ENCODE measurements at places on chromosomes 7 and 10. TPM values are rescaled to one million over a fixed set of nuclear protein-coding genes. Genes with fewer than 3 reads are reported as not detected.

- DNase-seq = no peak
Observed at GRCh38 chr10:116716381-116716780, 26.0 kb downstream of the HSPA12A start.

DNA sequence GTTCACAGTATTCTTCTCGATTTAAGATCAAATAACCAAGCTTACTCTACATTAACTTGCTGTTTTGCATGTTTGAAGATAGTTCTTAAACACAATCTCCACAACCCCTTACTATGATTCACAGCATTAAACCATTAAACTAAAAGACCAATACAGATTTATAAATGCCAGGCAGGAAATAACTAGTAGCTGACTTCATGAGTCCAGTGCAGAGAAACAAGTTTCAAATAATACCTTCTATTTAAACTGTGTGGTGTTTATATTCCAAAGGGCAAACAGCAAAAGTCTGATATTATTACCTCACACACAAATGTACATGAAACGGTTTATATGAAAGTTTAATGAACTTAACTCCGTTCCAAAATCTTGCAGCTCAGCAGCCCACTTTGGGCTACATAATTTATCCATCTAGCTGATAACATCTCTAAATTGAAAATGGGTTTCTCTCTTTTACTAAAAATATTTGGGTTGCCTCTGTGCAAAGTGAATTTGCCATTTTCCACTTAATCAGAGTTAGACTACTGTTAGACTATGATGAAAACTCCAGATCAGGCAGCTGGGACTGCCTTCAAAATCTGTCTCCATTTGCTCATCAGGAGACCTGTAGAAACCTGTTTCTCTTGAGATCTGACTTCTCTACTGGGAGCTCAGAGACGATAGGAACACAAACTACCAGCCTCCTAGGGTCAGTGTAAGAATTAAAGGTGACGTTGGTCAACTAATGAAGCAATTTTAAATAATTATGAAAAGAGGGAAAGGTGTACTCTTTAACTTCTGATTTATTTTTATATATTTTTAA is 287.3 kb downstream of the FZD1 start:
- DNase-seq = no peak

GRCh38 chr10:116741391-116742351 is 695 bp downstream of the HSPA12A start:
- DNase-seq = peak; percentile 24

GRCh38 chr10:84159076-84159685 is 14.4 kb upstream of the GPR15LG start:
- no peak for DNase-seq

- DNase-seq = no peak
Observed at GRCh38 chr7:157438121-157439025, 101.6 kb downstream of the DNAJB6 start.

DNA sequence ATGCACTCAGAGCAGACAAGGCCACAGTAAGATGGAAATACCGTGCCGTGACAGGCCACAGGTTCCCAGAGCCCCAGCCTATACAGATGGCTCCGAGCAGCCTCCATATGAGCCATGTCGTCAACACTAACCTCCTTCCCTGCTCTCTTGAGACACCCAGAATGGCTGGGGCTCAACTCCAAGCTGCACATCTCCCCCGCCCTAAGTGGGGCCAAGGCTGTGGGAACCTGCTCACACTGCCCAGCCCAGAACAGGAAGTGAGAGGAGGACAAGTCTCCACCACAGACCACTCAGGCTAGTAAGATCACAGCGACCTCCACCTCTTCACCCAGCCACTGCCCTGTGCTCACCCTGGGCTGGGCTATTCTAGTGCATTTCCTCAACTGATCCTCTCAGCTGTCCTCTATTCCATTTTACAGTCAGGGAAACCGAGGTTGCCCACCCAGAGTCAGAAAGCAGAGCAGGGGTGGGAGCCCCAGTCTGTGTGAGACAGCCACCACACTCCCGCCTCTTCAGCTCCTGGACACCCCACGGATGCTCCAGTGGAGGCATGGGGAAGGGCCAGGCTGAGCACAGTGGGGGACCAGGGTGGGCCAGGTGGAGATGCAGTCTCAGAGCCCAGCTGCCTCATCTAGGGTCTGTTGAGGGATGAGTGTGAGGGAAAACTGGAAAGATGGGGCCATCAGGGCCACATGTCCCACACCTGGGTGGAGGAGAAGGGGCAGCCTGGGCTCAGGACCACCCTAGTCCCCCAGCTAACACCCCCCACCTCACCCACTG is 11.6 kb downstream of the GRID1 start:
- no peak for DNase-seq

GRCh38 chr10:124347956-124348355 is 70.8 kb downstream of the OAT start:
- DNase-seq = no peak

GRCh38 chr7:151621961-151622360 is 102.3 kb upstream of the RHEB start:
- DNase-seq = no peak

Gene AZGP1
- polyA plus RNA-seq = 13.9 TPM

Data from large intestine (tissue), 12 donors.